ENCODE measurements at places on chromosomes 5 and 9.
A peak's percentile ranks its signal among the peaks of the same experiment; 100 is the strongest.

DNA sequence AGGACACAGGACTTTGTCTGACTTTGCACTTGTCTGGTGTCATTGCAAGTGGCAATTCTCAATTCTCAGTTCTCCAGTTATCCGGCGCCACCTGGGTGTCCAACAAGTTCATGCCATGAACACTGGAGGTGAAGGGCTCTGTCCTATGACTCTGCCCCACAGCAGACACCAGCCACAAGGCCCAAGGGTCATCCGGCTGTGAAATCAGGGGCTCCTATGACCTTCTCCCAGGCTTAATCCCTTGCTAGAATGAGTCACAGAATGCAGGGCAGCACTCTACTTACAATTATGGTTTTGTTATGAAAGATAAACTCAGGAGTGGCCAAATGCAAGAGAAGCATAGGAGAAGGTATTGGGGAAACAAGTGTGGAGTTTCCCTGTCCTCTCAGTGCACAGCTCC, 392.0 kb downstream of the GADD45G start:
- no peak for DNase-seq

DNA sequence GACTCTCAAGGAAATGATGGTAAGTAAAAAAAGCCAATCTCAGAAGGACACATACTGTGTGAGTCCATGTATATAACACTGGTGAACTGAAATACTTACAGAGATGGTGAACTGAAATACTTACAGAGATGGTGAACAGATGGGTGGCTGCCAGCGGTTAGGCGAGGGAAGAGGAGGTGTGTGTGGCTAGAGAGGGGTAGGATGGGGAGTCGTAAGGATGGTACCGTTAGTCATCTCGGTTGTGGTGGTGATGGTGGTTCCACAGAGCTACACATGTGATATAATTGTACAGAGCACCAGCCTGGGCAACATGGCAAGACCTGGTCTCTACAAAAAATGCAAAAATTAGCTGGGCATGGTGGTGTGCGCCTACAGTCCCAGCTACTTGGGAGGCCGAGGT, 113.6 kb upstream of the RAPGEF1 start:
- no peak for DNase-seq

DNA sequence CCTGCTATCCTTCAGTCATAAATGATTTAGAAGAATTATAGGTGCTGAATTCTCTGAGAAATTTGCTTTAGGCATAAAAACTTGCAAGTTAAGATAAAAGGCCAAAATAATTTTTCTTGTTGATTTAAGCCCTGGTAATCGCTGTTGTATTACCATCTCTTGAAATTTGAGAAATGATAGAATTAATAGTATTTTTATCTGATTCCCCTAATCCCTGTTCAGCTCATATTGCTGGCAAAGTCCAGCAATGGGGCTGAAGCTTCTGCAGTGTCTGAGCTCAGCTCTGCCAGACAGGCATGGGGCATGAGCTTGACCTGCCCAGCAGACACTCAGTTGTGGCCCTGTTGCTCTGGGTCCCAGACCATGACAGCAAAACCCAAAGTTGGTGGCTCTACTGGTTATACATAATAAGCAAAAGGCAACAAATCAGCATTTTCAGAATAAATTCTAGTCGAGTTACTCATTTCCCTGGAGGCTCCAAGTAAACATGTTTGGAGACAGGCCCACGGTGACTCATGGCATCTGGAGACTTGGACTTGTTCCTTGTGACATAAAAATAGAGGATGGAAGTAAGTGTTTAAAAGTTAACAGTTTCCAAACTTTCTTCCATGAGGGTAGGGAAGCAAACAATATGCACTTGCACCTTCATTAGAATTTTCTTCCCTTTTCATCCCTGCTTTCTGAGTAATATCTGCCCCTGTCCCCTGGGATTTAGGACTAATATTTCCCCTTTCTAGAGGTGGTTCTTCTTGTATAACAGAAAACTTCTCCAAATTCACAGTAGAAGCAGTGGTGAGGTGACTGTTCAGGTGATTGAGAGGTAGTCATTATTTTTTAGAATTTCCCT, 60.2 kb upstream of the SLC2A8 start:
- no peak for DNase-seq

- no peak for DNase-seq
Measured at GRCh38 chr9:95835393-95835792, 40.1 kb upstream of the ERCC6L2 start.

DNA sequence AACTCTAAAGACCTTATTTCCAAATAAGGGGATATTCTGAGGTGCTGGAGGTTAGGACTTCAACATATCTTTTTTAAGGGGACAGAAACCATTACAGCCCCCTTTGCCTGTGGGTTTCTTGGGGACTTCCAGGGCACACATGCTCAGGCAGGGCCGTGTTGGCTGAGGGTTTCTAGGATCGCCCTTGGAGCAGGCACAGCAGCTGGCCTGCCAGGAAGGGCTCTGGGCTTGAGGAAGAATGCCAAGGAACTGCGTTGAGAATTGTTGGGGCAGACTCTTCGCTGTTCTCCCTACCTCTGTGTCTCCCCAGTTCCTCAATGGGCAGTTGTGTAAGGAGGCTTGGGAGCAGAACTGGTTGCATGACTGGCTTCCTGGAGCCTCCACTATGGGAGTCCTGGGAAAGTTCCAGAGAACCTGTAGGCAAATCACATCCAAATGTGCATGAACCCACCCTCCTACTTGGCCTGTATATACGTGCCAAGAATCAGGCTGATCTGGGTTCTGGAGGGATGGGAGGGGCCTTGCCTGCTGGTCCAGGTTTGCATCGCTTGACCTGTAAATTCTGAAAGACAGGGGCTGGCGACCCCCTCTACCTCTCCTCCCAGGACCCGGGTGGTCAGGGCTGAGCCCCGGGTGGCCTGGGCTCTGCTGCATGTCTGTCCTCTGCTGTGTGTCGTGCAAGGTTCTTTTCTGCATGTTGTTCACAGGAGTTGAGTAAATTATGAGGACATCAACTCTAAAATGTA, 65.5 kb downstream of the HSPA4 start:
- DNase-seq, result no peak

GRCh38 chr5:148816357-148816756, 10.1 kb upstream of the ADRB2 start:
- no peak for DNase-seq

DNA sequence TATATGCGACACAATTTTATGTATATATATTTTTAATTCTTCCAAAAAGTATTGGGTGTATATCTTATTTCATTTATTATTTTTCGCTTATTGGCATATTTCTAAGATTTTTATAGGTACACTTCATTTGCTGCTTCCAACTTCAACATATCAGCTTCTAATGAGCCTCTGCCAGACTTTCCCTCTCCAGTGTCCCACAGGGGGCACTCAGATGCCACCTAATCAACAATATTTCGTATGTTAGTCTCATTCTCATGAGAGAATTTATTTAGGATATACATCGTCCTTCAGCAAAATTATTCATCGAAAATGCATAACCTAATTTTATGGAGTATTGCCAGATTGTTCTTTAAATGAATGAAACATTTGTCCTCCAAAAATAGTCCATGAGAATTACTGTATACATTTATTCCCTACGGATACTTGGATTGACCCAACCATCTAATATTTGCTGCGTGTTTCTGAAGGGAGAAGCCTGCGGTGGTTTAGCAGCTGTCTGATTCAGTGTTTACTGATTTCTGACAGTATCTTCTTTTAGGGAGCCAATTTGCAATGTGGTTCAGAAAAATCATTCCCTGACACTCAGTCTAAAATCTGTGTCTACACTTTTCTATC, 100.6 kb upstream of the SELENOP start:
- peak; percentile 41 for DNase-seq

DNA sequence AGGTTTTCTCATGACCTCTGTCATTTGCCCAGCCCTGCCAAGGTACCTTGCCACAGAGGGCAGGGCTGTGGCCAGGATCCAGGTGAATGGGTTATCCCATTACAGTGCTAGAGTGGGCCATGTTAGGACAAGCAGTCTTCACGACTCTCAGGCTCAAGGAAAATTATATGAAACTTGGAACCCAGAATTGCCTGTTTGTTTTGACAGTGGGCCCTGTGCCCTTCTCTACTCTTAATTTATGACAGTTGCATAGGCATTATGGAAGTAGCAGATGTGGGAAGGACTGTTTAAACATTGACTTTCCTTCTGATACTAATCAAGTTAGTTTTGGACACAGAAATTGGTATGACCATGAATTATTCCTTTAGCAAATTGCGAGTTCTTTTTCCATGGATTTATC, 41.7 kb downstream of the ITGA2 start:
- DNase-seq, result peak; percentile 55

- DNase-seq, result no peak
Measured at GRCh38 chr9:15221746-15222145, 85.3 kb downstream of the TTC39B start.

DNA sequence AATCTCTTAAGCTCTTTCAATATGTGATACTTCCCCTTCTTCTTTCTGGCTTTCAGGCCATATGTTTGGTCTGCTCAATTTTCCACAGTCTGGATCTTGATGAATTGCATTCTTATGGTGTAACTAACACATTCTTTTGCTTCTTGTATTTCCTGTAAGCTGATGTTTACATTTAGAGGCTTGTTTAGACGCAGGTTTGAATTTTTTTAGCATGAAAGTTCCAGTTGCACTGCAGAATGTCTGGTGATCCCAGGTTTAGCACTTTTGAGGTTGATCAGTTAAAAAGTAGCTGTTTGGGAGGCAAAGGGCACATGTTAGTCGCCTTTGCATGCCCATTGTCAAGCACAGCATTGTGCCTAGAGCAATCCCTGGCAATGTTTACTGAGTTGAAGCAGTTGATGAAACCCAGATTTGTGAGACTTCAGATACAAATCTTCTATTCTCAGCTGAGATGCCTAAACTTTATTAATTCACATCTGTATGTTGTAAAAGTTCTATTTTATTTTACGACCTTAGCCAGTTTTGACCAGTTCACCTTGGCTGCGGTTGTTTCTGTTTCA, 59.6 kb upstream of the SPATA31C2 start:
- DNase-seq, result no peak

DNA sequence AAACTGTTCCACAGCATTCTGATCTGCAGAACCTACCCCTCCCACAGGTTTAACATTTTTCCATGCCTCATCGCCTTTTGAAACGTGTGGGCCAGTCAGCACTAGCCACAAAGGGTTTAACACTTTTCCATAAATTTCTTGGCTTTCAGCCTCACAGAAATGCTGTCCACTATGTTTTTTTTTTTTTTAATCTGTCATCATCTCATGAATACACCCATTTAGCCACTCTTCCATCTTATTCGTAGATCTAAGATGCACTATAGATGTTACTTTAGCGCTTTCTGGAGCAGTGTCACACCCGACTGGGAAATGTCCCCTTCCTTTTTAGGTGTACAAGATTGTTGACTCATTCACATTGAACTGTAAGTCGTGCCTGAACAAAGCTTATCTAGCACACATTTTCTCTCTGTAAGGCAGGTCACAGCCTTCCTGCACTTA, 62.3 kb downstream of the GCNT1 start:
- DNase-seq, result peak; percentile 40

DNA sequence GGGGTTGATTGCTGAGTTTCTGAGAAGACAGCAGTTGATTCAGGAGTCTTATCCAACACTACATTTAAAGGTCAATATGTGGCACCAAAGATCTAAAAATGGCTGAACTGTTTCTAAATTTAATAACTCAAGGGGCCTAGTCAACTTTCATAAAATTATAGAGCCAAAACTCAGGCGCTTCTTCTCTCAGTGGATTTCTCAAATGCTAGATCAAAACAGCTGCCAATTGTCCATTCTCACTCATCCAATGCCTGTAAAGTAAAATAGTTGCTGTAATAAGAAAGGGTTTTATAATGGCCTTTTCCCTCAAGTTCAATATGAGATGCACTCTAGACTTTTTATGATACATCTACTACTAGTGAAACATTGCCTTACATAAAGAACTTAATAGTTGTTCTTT, 26.5 kb downstream of the ADAMTSL1 start:
- DNase-seq, result no peak

- no peak for DNase-seq
Measured at GRCh38 chr9:20579524-20580314, 42.6 kb downstream of the MLLT3 start.

GRCh38 chr5:81830596-81830995, 79.7 kb upstream of the SSBP2 start:
- DNase-seq, result no peak

GRCh38 chr9:137602661-137603060, 2.8 kb upstream of the ARRDC1 start:
- no peak for DNase-seq

DNA sequence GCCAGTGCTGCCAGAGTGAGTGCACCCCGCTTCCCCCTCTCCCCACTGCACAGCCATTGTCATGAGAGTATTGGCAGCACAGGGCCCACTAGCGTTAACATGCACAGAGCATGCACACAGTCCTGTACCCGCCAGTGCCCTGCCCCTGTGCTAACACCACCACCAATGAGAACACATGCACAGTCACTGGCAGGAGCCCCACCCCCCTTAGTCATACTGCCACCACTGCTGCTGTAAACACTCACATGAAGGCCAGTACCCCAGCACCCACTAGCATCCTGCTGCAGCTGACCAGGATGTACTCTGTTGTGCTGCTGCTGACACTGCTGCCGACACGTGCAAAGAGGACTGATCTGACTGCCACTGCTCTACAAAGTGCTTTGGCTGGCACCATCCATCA, 19.5 kb upstream of the RANBP6 start:
- DNase-seq, result no peak

- no peak for DNase-seq
Measured at GRCh38 chr5:95262933-95263660, 21.8 kb downstream of the MCTP1 start.

- DNase-seq, result no peak
Measured at GRCh38 chr5:10712574-10713366, 48.3 kb downstream of the DAP start.

DNA sequence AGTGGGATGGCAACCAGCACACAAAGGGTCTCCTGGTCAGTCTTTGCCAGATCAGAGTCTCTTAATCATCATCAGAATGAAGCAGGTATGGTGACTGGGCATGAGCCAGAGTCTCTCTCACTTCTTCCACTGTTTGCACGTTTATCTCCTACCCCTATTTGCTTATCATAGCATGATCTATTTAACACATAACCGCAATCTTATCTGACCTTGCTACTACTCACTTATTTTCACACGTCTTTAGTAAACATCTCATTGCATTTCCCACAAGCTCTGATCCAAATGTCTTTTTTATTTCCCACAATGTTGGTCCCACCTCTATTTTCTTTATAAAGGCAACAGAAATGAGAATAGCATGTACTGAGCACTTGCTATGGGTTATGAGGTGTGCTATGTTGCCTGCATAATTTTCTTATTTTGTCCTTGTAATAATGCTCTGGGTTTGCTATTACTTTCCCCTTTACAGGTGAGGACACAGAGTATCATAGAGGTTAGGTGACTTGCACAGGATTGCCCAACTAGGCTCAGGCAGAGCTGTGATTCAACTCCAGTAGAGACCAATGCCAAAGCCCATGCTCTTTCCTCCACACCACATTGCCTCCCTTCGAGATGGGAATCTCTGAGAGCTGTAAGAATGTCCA, 39.7 kb upstream of the IL7R start:
- no peak for DNase-seq

- no peak for DNase-seq
Measured at GRCh38 chr5:53560028-53560427, 411 bp upstream of the NDUFS4 start.

Data from NCI-H1105 treated with DMSO at 0.1 percent for 48 hours (cell line).